ENCODE measurements at places on chromosomes 3 and 15. TPM values are rescaled to one million over a fixed set of nuclear protein-coding genes. Genes with fewer than 3 reads are reported as not detected.

KLF15 gene
- total RNA-seq: not detected

CELF6 gene
- 0.98 TPM for total RNA-seq

XCR1 gene
- total RNA-seq: 0.05 TPM

NME9 gene
- not detected for total RNA-seq

PLA2G4D gene
- total RNA-seq: not detected

CAMK2N2 gene
- 0.20 TPM for total RNA-seq

SEMA6D gene
- total RNA-seq: not detected

ITGA11 gene
- total RNA-seq: 0.90 TPM

THSD4 gene
- not detected for total RNA-seq

SLC12A8 gene
- total RNA-seq: 0.15 TPM

ITIH1 gene
- total RNA-seq: not detected
